Glutamatergic neuron (in vitro differentiated cells): ENCODE measurements at places on chromosomes 13 and 19. TPM values are rescaled to one million over a fixed set of nuclear protein-coding genes. Genes with fewer than 3 reads are reported as not detected.

DNA sequence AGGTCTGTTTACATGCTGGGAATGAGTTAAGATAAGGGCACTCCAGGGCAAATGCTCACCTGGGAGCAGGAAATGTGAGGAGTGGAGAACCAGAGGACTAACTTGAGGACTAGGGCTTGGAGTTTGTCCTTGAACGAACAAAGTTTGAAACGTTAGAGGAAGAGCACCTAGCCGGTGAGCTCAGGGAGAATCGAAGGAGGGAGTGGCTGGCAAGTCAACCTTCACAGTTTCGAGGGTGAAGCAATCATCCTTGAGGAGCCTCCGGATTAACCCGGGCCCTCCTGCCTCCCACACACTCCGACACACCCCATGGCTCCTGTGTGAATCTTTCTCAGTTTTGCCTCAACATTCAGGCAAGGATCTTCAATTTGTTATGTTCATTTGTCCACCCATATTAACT, 58.6 kb downstream of the LMO7 start:
- no peak for DNase-seq
- peaks cover 7% of the 10 kb centered on the region for H3K36me3 ChIP-seq
- H3K4me1 ChIP-seq: peaks cover 6% of the 10 kb centered on the region
- H3K27ac ChIP-seq: no peak overlapping the region
- no peak overlapping the region for H3K4me3 ChIP-seq

DNA sequence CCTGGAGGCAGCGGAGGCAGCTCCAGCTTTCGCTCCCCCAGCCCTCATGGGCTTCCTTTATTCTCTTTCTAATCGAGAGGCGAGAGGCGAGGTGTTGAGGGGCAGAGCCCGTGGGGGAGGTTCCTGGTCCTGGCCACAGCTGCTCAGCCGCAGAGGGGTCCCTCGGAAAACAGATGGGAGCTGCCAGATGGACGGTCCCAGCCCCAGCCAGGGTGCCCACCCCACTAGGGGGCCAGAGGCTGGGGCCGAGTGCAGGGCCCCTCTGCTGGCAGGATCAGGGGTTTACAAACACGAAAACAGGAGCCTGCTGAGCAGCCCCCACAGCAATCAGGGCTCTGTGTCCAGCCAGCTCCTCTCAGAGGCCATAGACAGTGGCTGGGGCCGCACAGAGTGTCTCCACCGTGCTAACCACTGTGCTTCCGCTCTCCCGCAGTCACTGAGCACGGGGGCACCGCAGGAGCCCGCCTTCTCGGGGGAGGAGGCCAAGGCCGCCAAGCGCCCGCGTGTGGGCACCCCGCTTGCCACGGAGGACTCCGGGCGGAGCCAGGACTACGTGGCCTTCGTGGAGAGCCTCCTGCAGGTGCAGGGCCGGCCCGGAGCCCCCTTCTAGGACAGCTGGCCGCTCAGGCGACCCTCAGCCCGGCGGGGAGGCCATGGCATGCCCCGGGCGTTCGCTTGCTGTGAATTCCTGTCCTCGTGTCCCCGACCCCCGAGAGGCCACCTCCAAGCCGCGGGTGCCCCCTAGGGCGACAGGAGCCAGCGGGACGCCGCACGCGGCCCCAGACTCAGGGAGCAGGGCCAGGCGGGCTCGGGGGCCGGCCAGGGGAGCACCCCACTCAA, 182.2 kb downstream of the KDM4B start:
- DNase-seq: peak; percentile 74
- H3K4me3 ChIP-seq: peak overlapping the region; percentile 42
- H3K4me1 ChIP-seq: peaks cover 34% of the 10 kb centered on the region
- H3K27ac ChIP-seq: peak overlapping the region; percentile 94
- peaks cover 4% of the 10 kb centered on the region for H3K36me3 ChIP-seq

GRCh38 chr13:59270327-59270726, 893.4 kb downstream of the DIAPH3 start:
- no peaks in the 10 kb centered on the region for H3K36me3 ChIP-seq
- H3K27ac ChIP-seq: no peak overlapping the region
- H3K27me3 ChIP-seq: peaks cover 2% of the 10 kb centered on the region
- no peak for DNase-seq
- no peak overlapping the region for H3K4me3 ChIP-seq

Gene SLITRK5
- total RNA-seq: 1.8 TPM

DNA sequence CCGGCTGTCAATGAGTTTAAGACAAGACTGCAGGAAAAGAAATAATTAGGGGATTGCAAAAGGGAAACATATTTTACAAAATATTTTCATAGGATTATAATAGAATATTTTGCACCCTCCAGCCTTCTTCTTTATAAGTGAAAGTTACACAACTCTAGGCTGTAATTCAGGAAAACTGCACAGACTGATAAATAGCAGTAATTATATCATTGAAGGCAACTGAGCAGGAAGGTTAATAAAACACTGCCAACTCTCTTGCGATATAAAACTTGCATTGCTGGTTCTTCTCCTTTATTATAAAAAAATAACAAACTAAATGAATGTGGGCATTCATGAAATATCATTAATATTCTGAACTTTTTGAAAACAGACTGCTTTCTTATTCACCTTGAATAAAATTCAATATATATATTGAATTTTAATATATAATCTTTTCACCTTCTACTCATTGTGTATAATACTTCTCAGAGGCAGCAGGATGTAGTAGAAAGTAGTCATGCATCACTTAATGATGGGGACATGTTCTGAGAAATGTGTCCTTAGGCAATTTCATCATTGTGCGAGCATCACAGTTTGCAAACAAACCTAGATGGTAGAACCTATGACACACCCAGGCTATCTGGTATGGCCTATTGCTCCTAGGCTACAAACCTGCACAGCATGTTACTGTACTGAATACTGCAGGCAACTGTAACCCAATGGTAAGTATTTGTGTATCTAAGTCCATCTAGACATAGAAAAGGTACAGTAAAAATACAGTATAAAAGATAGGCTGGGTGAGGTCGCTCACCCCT, 24.9 kb upstream of the STARD13 start:
- H3K4me1 ChIP-seq: peaks cover 7% of the 10 kb centered on the region
- H3K36me3 ChIP-seq: peaks cover 7% of the 10 kb centered on the region
- no peak overlapping the region for H3K4me3 ChIP-seq

Gene CEACAM1
- 0.44 TPM for total RNA-seq

DNA sequence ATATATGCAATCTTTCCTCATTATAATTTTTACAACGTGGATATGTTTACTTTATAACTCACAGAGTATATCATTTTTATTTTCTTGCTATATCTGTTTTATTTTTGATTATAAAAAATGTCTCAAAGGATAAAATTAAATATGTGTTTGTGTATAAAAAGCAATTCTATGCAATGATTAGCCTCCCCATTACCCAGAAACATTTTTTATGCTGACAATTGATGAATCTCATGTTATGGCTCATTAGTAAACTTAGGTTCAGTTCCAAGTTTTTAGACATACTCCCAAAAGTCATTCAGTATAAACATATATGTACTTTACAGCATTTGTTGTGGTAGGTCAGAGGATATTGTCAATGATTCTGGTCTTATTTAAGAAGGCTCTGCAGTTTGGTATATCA, 540.1 kb upstream of the SPRY2 start:
- H3K4me1 ChIP-seq: no peaks in the 10 kb centered on the region
- DNase-seq: no peak
- H3K36me3 ChIP-seq: no peaks in the 10 kb centered on the region
- H3K4me3 ChIP-seq: no peak overlapping the region

GRCh38 chr19:3227054-3227626, 2.7 kb downstream of the CELF5 start:
- no peaks in the 10 kb centered on the region for H3K4me1 ChIP-seq
- H3K27me3 ChIP-seq: peaks cover 8% of the 10 kb centered on the region
- no peaks in the 10 kb centered on the region for H3K36me3 ChIP-seq
- H3K27ac ChIP-seq: no peak overlapping the region
- no peak for DNase-seq
- H3K4me3 ChIP-seq: peak overlapping the region; percentile 15

Gene MUC16
- total RNA-seq: not detected

Gene MAP2K7
- total RNA-seq: 44.2 TPM

- no peak overlapping the region for H3K4me3 ChIP-seq
- no peaks in the 10 kb centered on the region for H3K36me3 ChIP-seq
- H3K27ac ChIP-seq: no peak overlapping the region
- peak; percentile 45 for DNase-seq
These were observed 220.3 kb downstream of the KLF12 start for GRCh38 chr13:73913751-73914518.

DNA sequence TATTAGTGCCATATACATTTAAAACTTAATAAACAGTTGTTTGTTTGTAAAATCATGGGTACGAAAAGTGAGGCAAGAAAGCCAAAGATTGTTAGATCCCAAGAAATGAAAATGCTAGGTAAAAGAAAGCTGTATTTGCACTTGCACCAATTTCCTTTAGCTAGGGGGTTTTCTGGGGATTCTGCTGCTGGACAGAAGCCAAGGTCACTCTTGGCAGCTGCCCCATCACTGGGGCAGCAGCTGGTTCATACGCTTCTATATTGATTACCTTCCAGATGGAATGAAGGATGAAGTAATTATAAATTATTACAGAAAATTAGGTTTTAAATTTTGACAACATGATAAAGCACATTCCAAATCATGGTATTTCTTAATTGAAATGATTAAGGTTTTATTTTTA, 127.4 kb downstream of the SLITRK5 start:
- peak; percentile 37 for DNase-seq
- H3K36me3 ChIP-seq: no peaks in the 10 kb centered on the region
- H3K4me3 ChIP-seq: no peak overlapping the region
- H3K4me1 ChIP-seq: peaks cover 25% of the 10 kb centered on the region
- H3K27me3 ChIP-seq: no peaks in the 10 kb centered on the region

DNA sequence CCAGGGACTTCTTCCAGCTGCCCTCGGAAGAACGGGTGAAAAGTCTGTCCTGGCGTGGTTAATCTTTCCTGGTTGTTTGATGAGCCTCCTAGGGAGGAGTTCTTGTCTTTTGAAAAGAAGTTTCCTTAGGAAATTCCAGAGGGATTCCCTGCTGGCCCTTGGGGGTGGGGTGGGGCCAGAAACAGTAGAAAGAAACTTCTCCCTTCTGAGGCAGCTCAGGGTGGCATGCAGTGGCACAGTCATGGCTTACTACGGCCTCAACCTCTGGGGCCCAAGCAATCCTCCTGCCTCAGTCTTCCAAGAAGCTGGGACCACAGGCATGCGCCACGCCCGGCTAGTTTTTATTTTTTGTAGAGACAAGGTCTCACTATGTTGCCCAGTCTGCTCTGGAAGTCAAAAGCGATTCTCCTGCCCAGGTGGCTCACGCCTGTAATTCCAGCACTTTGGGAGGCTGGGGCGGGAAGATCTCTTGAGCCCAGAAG, 1.5 kb downstream of the ZNF101 start:
- H3K27me3 ChIP-seq: peaks cover 2% of the 10 kb centered on the region
- DNase-seq: no peak
- H3K36me3 ChIP-seq: no peaks in the 10 kb centered on the region
- H3K4me1 ChIP-seq: peaks cover 5% of the 10 kb centered on the region
- peak overlapping the region; percentile 52 for H3K27ac ChIP-seq
- peak overlapping the region; percentile 74 for H3K4me3 ChIP-seq

DNA sequence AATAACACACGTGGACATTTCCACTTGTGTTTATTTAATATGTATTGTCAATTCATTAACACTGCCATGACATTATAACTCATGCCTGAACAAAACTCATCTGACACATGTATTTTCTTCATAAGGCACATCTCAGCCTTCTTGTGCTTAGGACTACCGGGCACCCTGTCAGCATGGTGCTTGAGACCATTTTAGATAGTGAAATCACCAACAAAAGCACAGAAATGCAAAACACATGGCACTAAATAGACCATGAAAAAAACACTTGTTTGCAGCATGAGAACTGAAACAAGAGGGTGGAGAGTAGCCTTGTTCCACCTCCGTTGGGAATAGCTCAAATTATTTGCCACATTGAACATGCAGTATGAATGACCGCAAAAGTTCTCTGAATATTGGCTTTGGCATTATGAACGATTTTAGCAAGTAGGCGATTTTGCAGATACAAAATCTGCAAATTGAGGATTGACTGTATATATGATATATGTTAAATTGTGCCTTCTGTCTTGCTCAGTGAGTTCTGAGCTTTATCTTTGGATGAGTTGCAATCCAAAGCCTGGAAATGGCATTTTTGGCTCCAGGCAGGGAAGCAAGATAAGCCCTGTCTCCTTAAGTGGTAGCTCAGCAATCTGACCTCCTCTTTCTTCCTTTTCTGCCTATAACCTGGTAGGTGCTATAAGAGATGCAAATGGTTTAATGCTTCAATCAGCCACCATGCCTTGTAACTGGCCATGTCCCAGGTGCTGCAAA, 328.2 kb downstream of the HS6ST3 start:
- no peak overlapping the region for H3K27ac ChIP-seq
- no peaks in the 10 kb centered on the region for H3K27me3 ChIP-seq
- DNase-seq: no peak
- H3K4me1 ChIP-seq: no peaks in the 10 kb centered on the region
- H3K36me3 ChIP-seq: no peaks in the 10 kb centered on the region

GRCh38 chr13:99129050-99129449, 71.6 kb upstream of the UBAC2 start:
- H3K4me3 ChIP-seq: no peak overlapping the region
- H3K27me3 ChIP-seq: peaks cover 4% of the 10 kb centered on the region
- no peaks in the 10 kb centered on the region for H3K4me1 ChIP-seq

DNA sequence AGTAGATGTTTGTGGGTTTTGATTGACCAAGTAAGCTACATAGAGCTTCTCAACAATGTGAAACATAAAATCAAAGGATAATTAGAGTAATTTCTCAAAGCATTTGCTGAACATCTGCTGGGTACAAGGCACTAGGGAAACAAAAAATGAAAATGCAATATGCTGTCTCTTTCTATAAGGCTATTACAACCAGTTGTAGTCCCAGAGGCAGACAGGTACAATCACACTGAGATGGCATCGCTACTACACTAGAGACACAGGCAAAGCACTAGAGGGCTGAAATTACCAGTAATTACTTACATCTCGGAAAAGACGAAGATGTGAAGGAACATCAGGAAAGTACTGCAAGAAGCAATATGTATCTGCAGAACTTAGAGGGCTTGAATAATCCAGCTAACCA, 133.3 kb downstream of the LHFPL6 start:
- H3K36me3 ChIP-seq: no peaks in the 10 kb centered on the region
- H3K27me3 ChIP-seq: peaks cover 1% of the 10 kb centered on the region
- H3K4me1 ChIP-seq: peaks cover 3% of the 10 kb centered on the region
- no peak overlapping the region for H3K4me3 ChIP-seq

DNA sequence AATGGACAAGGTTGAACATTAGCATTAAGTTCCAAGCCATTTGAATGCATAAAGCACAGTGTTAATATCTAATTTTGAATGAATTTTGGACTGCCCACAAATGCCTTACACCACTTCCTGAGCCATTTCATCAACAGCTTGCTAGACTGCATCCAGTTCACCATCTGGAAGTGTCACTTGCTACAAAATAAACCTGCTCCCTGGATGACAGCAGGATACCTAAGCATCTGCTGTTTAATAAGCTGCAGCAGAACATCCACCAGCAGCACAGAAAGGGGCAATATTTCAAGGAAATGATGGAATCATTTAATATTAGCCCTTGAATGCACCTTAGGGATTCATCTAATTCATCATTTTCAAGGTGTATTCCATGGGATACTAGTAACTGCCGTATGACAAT, 76.6 kb upstream of the PCDH9 start:
- H3K4me3 ChIP-seq: peak overlapping the region; percentile 70
- peaks cover 5% of the 10 kb centered on the region for H3K27me3 ChIP-seq
- peak overlapping the region; percentile 94 for H3K27ac ChIP-seq
- H3K36me3 ChIP-seq: no peaks in the 10 kb centered on the region
